ENCODE measurements at places on chromosomes 7 and 10.

- no peak for DNase-seq
These were observed 348.4 kb upstream of the MTPN start for GRCh38 chr7:136325578-136325977.

GRCh38 chr7:90390926-90391325, 12.3 kb upstream of the CLDN12 start:
- DNase-seq, result no peak

DNA sequence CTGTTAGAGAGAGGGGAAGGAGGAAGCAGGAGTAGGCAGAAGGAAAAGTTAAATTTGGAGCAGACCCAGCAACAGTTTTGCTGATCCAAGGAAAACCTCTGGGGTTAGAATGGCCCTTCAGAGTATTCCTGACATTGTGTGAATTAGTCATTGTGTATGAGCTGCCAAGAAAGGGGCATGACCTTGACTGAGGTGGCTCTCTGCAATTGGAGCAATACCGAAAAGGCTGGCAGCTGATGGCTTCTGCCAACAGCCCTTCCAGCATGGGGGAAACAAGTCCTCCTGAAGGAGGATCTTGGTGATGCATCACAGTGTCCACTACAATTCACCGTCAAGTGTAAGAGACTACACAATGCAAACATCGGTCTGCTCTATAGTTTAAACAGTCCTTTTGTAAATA, 20.6 kb upstream of the WASL start:
- DNase-seq, result no peak

- DNase-seq, result no peak
These were observed 132.8 kb upstream of the TCERG1L start for GRCh38 chr10:131444286-131444685.

GRCh38 chr7:157352516-157352915, 15.7 kb downstream of the DNAJB6 start:
- no peak for DNase-seq

DNA sequence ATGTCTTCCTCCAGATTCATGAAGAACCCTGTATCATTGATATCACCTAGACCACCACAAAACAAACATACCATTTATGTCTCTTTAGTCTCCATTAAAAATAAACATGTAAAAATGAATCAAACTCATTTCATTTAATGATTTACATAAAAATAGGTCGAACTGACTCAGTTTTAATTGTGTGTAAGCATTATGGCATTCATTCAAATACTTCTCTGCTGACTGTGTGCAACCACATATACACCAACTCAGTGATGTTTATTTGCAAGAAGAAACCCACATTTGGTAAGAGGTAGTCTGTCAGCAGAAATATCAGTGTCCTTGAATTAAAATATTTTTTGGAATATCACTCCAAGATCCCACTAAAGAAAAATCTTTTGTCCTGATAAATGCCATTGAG, 30.5 kb downstream of the ABCB1 start:
- no peak for DNase-seq

GRCh38 chr7:124758327-124758726, 7.3 kb downstream of the GPR37 start:
- DNase-seq, result no peak

Data from activated naive CD4-positive, alpha-beta T cell (primary cell).